Activated naive CD4-positive, alpha-beta T cell treated with anti-CD3 and anti-CD28 coated beads, Interleukin-2, amount 10 ng/mL, durations not matched to agents 7 days and 5 days (primary cell): ENCODE measurements at places on chromosomes 5 and 9.

GRCh38 chr9:37383876-37384746 lies 38.4 kb upstream of the GRHPR start:
- H3K27me3 ChIP-seq, result peaks cover 6% of the 10 kb centered on the region
- no peaks in the 10 kb centered on the region for H3K36me3 ChIP-seq
- H3K4me1 ChIP-seq, result no peaks in the 10 kb centered on the region
- no peak overlapping the region for H3K27ac ChIP-seq
- no peak for DNase-seq
- H3K4me3 ChIP-seq, result no peak overlapping the region

- H3K4me1 ChIP-seq, result no peaks in the 10 kb centered on the region
- H3K4me3 ChIP-seq, result no peak overlapping the region
- H3K27ac ChIP-seq, result no peak overlapping the region
Measured at GRCh38 chr9:126219166-126219565, 107.5 kb upstream of the MVB12B start.

DNA sequence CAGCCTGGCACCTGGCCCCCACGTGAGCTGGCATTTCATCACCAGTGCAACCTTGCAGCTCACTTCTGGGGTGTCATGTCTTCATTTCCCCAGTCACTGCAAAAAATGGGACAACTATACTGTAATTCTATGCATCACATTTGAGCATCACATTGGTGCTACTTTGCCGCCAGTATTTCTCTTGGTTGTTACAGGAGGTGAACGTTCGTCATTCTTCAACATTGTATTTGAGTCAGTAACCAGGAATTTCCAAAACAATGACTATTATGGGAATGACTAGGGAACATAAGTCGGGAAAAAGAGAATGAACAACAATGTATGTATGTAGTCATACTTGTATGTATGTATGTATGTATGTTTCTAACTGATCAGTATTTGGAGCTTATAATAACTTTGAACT lies 1278.0 kb downstream of the EFNA5 start:
- no peaks in the 10 kb centered on the region for H3K27me3 ChIP-seq
- H3K27ac ChIP-seq, result no peak overlapping the region
- H3K4me1 ChIP-seq, result no peaks in the 10 kb centered on the region
- no peak overlapping the region for H3K4me3 ChIP-seq
- no peaks in the 10 kb centered on the region for H3K36me3 ChIP-seq

DNA sequence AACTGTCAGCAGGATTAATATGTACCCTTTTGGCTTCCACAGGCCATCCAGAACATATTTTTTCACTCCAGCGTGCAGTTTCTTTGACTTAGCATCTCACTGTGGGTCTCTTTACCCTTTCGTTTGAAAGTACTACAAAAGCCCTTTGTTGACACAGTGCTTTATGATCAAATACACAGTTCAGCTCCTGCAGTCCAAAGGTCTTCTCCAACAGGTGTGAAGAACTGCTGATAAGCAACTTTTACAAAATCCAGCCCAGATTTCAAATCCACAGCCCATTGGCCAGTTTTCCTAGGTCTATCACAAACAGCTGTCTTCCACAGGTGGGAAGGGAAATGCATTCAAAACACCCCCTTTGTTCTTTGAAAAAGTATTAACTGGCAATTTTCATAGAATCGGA lies 54.8 kb downstream of the MYO10 start:
- no peak overlapping the region for H3K4me3 ChIP-seq
- no peaks in the 10 kb centered on the region for H3K4me1 ChIP-seq
- DNase-seq, result no peak
- no peaks in the 10 kb centered on the region for H3K27me3 ChIP-seq

GRCh38 chr9:463455-464171 lies 248.9 kb downstream of the DOCK8 start:
- no peak for DNase-seq
- H3K27me3 ChIP-seq, result no peaks in the 10 kb centered on the region
- H3K27ac ChIP-seq, result peak overlapping the region; percentile 20

GRCh38 chr5:89120719-89121118 lies 237.7 kb upstream of the MEF2C start:
- H3K36me3 ChIP-seq, result no peaks in the 10 kb centered on the region
- no peak overlapping the region for H3K4me3 ChIP-seq
- H3K4me1 ChIP-seq, result no peaks in the 10 kb centered on the region
- DNase-seq, result no peak

DNA sequence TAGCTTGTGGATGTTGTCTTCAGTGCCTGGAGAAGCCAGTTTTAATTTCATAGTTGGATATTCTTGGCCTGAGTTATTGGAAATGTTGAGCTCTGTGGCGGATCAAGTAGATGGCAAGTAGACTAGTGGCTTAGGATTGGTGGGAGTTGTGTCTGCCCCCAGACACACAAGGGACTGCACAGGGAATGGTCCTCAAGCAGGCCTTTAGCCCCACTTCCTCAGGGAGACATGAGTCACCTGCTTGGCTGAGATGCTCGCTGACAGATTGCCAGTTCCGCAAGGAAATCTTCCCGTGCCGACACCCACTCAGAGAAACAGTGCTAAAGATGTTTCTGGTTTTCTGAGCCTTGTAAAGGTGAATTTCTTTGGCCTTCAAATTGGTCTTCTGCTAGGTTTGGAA lies 18.8 kb upstream of the CATSPER3 start:
- DNase-seq, result no peak
- no peaks in the 10 kb centered on the region for H3K27me3 ChIP-seq

- H3K4me3 ChIP-seq, result no peak overlapping the region
- DNase-seq, result no peak
- H3K36me3 ChIP-seq, result no peaks in the 10 kb centered on the region
- H3K27ac ChIP-seq, result no peak overlapping the region
- peaks cover 12% of the 10 kb centered on the region for H3K27me3 ChIP-seq
Measured at GRCh38 chr5:107766972-107767371, 96.2 kb upstream of the EFNA5 start.

GRCh38 chr5:122327110-122327509 lies 15.1 kb downstream of the SNCAIP start:
- H3K4me3 ChIP-seq, result no peak overlapping the region
- H3K4me1 ChIP-seq, result no peaks in the 10 kb centered on the region
- no peaks in the 10 kb centered on the region for H3K36me3 ChIP-seq
- no peaks in the 10 kb centered on the region for H3K27me3 ChIP-seq
- no peak for DNase-seq

- no peaks in the 10 kb centered on the region for H3K36me3 ChIP-seq
- H3K27ac ChIP-seq, result no peak overlapping the region
- peaks cover 23% of the 10 kb centered on the region for H3K4me1 ChIP-seq
- DNase-seq, result no peak
- no peak overlapping the region for H3K4me3 ChIP-seq
Measured at GRCh38 chr9:76425677-76426453, 31.6 kb upstream of the RFK start.

- H3K4me3 ChIP-seq, result no peak overlapping the region
- peaks cover 32% of the 10 kb centered on the region for H3K4me1 ChIP-seq
- peak; percentile 14 for DNase-seq
Measured at GRCh38 chr5:468401-468800, 25.4 kb downstream of the EXOC3 start.

DNA sequence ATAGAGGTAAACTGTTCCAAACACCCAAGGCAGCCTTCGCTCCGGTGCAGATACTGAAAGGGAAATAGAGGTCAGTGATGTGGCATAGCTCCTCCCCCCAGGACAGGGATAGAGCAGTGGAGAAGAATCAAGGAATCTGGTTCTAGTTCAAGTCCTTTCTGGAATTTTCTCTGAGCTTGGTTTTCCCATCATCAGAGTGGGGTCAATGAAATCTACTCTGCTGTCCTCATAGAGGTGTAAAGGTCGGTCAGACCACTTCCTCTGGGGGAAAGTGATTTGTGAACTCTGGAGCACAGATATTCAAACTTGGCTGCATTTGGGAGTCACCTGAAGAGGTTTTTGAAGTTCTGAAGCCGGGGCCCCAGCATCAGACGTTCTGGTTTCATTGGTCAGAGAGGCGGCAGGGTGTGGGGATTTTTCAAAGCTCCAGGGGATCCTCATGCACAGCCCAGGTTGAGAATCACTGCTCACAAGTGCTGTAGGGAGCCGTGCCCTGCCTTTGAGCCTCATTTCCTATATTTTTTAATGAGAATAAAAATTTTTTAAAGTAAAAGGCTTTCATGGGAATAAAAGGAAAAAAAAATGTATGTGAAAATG lies 105.7 kb upstream of the RAD23B start:
- no peak for DNase-seq
- no peak overlapping the region for H3K27ac ChIP-seq
- H3K4me3 ChIP-seq, result no peak overlapping the region
- H3K4me1 ChIP-seq, result peaks cover 6% of the 10 kb centered on the region

DNA sequence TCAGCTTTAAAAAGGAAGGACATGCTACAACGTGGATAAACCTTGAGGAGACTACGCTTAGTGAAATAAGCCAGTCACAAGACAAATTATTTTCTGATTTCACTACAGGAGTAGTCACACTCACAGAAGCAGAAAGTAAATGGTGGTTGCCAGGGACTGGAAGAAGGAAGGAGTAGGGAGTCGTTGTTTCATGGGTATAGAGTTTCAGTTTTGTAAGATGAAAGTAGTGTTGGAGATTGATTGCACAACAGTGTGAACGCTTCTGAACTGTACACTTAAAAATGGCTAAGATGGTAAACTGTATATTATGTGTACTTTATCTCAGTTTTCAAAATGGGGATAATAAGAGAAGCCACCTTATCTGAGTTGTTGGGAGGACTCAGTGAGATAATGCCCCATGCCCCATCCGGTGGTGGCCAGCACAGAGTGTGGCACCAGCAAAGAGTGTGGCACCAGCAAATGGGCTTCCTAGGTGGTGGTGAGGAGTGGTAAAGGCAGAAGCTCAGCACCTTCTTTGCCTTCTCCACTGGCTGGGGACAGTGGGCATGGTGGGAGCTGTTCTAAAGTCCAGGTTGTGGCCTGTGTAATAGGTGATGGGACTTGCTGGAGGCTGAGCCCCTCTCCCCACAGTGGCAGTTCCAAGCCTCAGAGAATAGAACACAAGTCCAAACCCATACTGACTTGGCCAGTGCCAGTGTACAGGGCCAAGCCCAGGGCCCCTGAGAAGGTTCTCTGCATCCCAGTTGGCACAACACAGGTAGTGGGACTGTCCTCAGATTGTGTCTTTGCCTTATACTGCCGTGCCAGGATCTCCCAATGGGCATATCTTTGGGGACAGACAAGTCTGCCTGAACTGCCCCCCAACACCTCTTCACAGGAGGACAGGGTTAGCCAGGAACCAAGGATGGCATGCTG lies 4.4 kb downstream of the SLC22A4 start:
- no peak overlapping the region for H3K4me3 ChIP-seq
- DNase-seq, result no peak
- peaks cover 48% of the 10 kb centered on the region for H3K27me3 ChIP-seq
- H3K4me1 ChIP-seq, result peaks cover 17% of the 10 kb centered on the region
- H3K36me3 ChIP-seq, result no peaks in the 10 kb centered on the region

DNA sequence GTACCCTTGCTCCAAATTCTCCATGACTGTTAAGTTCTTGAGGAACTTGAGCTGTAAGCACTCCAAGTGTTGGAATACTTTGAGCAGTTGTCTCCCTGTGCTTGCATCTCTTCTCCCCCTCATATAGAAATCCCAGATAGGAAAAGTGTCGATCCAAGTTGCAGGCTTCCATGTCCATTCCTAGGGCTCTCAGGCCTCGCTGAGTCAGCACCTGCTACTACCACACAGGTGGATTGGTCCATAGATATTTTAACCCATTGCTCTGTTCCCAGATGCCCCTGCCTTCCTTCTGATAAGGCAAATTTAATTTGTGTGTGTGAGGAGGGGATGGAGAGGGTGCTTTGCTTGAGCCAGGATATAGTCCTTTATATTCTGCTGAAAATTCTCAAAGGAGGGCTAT lies 95.8 kb downstream of the PIP5K1B start:
- H3K4me1 ChIP-seq, result peaks cover 3% of the 10 kb centered on the region
- no peak overlapping the region for H3K27ac ChIP-seq
- no peaks in the 10 kb centered on the region for H3K36me3 ChIP-seq

DNA sequence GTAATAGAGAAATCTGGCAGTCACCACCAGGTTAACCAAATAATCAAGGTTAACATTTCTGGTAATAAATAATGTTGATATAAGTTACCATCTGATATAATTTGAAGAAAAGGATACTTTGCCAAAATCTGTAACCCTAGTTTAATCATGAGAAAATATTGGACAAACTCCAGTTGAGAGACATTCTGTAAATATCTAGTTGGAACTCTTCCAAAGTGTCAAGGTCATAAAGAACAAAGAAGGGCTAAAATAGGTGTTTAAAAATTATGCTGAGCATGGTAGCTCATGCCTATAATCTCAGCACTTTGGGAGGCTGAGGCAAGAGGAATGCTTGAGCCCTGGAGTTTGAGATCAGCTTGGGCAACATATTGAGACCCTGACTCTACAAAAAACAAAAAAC lies 253.3 kb downstream of the MRPS30 start:
- no peak overlapping the region for H3K27ac ChIP-seq
- no peak overlapping the region for H3K4me3 ChIP-seq
- no peaks in the 10 kb centered on the region for H3K4me1 ChIP-seq

GRCh38 chr5:10747678-10748622 lies 13.1 kb downstream of the DAP start:
- no peak overlapping the region for H3K27ac ChIP-seq
- DNase-seq, result no peak
- peaks cover 32% of the 10 kb centered on the region for H3K36me3 ChIP-seq
- no peaks in the 10 kb centered on the region for H3K4me1 ChIP-seq
- H3K27me3 ChIP-seq, result no peaks in the 10 kb centered on the region
- no peak overlapping the region for H3K4me3 ChIP-seq

DNA sequence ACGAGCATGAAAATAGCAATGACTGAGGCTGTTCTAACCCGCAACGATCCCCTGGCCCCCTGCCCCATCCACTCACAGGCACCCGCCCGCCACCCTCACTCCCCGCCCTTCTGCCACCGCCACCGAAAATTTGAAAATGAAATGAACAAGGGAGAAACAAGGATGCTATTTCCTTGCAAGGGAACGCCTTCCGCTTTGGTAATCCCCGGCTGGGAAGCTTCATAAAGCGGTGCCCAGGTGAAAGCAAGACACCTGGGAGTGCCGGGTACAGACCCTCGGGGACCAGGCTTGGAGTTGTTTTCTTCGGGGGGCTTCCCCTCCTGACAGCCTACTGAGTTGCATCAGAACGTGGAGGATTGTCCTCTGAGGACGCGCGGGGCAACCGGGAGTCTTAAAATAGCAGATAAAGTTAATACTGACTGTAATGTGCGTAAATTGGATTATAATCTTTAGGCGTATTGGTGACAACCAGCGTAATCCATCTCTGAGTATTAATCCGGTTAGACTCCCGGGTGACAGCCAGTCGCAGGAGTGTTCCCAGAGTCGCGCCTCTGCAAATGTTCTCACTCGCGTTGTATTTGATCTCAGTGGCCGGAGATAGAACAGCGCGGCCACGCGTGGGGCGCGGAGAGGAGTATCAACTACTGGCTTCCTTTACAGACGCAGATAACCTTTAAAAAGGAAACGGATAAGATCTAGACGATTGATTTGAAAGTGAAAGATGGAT lies 885 bp upstream of the MLLT3 start:
- peaks cover 29% of the 10 kb centered on the region for H3K36me3 ChIP-seq
- H3K27me3 ChIP-seq, result no peaks in the 10 kb centered on the region
- peak overlapping the region; percentile 98 for H3K4me3 ChIP-seq
- H3K27ac ChIP-seq, result peak overlapping the region; percentile 99
- H3K4me1 ChIP-seq, result peaks cover 36% of the 10 kb centered on the region

GRCh38 chr9:6715755-6716643 lies 41.8 kb upstream of the KDM4C start:
- H3K36me3 ChIP-seq, result no peaks in the 10 kb centered on the region
- H3K27me3 ChIP-seq, result peaks cover 4% of the 10 kb centered on the region
- H3K4me3 ChIP-seq, result peak overlapping the region; percentile 83
- H3K27ac ChIP-seq, result peak overlapping the region; percentile 90
- peaks cover 15% of the 10 kb centered on the region for H3K4me1 ChIP-seq
- DNase-seq, result peak; percentile 84
